ENCODE measurements at places on chromosomes 4 and X.

- ATAC-seq = no peak
Measured at GRCh38 chr4:10395971-10396580, 61.1 kb downstream of the ZNF518B start.

DNA sequence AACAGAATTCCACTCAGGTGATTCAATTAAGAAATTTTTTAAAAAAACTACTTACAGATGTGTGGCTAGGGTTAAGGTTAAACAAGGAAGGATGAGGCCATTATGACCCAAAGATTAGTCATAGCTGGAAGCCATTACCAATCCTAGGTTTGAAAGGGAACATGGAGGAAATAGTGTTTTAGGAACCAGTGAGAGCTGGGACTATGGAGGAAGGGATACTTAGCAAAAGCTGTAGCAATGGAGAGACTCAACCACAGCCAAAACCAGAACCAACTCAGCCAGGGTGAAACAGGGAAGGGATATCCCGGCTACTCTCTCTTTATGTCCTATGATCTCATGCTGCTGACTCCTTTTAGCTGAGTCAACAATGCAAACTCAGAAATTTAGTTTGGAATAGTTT, 148.6 kb upstream of the CNKSR2 start:
- no peak for ATAC-seq

GRCh38 chr4:104457308-104457981, 37.2 kb downstream of the CXXC4 start:
- ATAC-seq = no peak

DNA sequence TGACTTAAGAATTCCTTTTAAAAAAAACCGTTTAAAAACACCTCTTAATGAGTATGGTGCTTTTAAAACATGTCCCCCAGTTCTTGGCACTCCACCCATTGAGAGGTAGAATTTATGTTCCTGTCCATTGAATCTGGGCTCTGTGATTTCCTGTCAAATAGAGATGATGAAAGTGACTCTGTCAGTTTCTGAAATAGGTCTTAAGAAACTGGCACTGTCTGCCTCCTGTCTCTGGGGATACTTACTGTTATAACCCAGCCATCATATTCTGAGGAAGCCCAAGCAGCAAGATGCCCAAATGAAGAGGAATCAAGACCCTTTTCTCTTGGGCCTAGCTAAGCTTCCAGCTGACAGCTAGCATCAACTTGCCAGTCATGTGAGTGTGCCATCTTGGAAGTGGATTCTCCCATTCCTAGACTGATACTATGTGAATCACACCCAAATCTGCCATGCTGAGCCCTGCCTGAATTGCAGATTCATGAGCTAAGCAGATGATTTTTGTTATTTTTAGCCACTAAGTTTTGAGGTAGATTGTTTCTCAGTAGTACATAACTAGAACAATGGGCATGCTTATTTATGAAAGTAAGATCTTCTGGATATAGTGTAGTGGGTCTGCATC, 22.8 kb downstream of the C4orf54 start:
- ATAC-seq = peak; percentile 19

- no peak for ATAC-seq
Measured at GRCh38 chr4:27861381-27861787, 1000.7 kb downstream of the STIM2 start.

- ATAC-seq = no peak
Measured at GRCh38 chr4:112836895-112837294, 200.0 kb downstream of the LARP7 start.

DNA sequence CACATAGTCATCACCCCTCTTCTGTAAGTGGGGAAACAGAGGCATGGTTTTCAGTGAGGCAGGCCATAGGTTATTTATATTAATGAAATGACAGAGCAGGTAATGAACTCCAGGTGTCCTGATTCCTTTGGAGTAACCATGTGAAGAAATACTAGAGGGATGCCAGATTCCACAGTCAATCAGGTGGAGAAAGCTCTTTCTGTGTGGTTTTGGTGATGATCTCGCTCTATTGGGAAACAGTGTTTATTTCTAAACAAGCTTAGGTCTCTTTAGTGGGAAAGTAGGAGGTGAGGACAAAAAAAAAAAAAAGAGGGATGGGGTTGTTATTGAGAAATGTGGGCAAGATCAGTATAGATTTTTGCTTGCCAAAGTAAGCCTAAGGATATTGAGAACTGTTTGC, 12.2 kb downstream of the DOCK11 start:
- no peak for ATAC-seq

- no peak for ATAC-seq
Measured at GRCh38 chr4:143575331-143575730, 61.8 kb downstream of the SMARCA5 start.

GRCh38 chr4:38099908-38100407, 139.8 kb downstream of the PTTG2 start:
- ATAC-seq = no peak

GRCh38 chrX:135528254-135528653, 7.8 kb downstream of the INTS6L start:
- no peak for ATAC-seq

DNA sequence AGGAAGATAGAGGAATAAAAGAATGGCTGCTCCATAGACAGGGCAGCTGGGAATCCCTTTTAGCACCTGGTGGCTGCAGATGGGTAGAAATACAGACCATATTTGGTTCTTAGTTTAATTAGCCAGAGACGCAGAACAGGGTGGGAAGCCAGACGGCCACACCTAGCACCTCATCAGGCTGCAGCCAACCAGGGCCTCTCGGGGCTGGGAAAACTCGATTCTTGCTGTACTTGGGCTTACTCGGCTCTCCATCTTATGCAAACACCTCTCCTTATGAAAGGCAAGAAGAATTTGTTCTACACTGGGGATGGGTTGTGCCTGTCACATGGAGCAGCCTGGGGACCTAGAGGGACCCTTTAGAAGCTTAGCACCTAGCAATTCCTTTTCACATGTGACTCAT, 19.7 kb downstream of the IRAK1 start:
- peak; percentile 79 for ATAC-seq

- ATAC-seq = no peak
Measured at GRCh38 chrX:45775468-45775867, 574.8 kb upstream of the DIPK2B start.

- no peak for ATAC-seq
Measured at GRCh38 chr4:124907881-124908280, 195.3 kb upstream of the ANKRD50 start.

- no peak for ATAC-seq
Measured at GRCh38 chr4:42555828-42556227, 101.1 kb downstream of the ATP8A1 start.

GRCh38 chrX:14673764-14674163, 144.4 kb downstream of the GLRA2 start:
- ATAC-seq = peak; percentile 94

DNA sequence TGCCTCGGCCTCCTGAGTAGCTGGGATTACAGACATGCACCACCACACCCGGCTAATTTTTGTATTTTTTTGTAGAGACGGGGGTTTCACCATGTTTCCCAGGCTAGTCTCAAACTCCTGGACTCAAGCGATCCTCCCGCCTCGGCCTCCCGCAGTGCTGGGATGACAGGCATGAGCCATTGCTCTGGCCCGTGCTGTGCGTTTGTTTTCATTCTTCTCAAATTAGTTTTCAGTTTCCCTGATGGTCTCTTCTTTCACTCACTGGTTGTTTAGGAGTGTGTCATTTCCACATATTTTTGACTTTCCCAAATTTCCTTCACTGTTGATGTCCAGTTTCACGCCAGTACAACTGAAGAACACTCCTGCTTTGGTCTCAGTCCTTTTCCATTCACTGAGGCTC, 31.8 kb downstream of the SH3TC1 start:
- ATAC-seq = no peak

GRCh38 chr4:139316733-139317132, 14.5 kb upstream of the NDUFC1 start:
- ATAC-seq = no peak

DNA sequence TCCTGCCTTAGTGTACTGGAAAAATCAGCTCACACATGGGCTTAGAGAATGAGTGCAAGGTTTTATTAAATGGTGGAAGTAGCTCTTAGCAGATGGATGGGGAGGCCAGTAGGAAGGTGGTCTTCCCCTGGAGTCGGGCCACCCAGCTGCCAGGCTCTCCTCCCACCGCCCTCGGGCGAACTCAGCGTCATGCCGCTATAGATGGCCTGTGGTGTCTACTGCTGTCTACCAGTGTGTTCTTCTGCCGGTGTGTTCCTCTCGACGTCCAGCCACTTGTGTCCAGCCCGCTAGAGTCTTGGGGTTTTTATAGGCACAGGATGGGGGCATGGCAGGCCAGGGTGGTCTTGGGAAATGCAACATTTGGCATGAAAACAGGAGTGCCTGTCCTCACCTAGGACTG, 198.7 kb upstream of the NDST3 start:
- ATAC-seq = no peak

DNA sequence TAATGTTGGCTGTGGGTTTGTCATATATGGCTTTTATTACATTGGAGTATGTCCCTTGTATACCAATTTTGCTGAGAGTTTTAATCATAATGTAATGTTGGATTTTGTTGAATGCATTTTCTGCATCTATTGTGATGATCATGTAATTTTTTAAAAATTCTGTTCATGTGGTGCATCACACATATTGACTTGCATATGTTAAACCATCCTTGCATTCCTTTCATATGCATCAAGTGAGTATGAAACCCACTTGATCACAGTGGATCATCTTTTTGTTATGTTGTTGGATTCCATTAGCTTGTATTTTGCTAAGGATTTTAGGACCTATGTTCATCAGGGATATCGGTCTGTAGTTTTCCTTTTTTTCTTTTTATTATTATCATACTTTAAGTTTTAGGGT, 12.1 kb downstream of the HEPH start:
- no peak for ATAC-seq

DNA sequence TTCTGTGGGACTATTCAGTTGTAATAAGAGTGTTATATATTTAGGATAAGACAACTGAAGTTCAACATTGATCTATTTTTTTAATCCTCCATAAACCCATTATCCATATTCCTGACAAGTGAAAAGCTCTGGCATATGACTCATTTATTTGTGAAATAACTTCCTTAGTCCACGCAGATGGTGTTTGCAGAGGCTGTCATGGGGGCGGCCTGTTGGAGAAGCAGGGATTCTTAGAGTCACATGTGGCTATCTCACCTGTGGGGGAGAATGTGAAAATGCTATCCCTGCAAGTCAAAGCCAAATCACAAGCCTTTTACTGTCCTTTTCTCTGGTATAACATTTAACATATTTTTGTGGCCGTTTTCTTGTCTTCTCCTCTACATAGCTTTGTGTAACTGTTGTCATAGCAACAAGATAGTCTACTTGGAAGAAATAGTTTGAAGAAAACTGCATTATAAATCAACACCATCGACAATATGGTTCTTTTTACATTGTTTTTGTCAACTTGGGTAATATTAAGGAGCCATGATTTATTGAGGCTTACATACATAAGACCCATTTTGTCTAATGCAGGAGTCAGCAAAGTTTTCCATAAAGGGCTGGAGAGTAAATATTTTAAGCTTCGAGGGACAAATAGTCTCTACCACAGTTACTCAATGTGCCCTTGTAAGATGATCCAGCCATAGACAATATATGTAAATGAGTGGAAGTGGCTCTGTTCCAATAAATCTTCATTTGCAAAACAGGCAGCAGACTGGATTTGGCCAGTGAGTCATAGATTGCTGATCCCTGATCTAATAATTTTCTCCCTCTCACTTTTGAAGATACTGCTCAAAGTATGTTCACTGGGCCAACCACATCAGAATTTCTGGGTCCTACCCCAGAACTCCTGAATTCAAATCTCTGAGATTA, 395.0 kb downstream of the DTHD1 start:
- peak; percentile 85 for ATAC-seq

- no peak for ATAC-seq
Measured at GRCh38 chr4:178356725-178357124, 914.5 kb upstream of the AGA start.

GRCh38 chr4:170522427-170522970, 432.7 kb upstream of the AADAT start:
- ATAC-seq = no peak

DNA sequence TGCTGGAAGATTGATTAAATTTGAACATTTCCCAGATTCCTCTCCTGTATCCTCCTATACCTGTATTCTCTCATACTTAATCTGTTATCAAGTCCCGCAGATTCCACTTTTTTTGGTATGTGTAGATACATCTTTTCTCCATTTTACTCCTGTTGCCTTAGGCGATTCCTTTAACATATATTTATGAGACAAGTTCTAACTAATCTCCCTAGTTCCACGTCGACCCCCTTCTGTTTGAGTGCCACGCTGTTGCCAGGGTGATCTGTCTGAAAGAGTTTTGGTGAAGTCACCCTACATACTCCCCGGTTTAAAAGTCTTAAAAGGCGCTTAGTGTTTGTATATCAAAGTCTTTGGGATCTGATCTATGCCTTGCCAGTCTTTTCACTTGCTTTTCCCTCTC, 2.4 kb downstream of the HNRNPH2 start:
- no peak for ATAC-seq

GRCh38 chrX:41692162-41692749, 3.5 kb downstream of the GPR34 start:
- ATAC-seq = no peak

Data from motor neuron (in vitro differentiated cells).